ENCODE measurements at places on chromosomes 1 and 21.

DNA sequence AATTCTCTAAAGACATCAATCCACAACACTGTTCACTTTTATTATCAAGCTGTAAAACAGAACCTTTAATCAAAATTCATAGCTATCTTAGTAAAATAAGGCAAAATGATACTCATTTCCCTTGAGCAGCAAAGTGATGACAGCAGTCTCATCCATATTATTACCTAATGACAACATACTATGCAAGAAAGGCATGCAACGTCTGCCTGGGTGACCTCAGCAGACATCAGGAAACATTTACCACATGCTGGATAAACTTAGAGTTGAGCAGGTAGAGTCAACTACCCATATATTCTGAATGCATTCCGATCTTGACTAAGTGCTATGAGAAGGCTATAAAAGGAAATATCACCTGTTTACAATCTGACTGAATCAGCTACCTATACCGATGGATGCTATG, 145.1 kb downstream of the SIPA1L2 start:
- no peak for DNase-seq

DNA sequence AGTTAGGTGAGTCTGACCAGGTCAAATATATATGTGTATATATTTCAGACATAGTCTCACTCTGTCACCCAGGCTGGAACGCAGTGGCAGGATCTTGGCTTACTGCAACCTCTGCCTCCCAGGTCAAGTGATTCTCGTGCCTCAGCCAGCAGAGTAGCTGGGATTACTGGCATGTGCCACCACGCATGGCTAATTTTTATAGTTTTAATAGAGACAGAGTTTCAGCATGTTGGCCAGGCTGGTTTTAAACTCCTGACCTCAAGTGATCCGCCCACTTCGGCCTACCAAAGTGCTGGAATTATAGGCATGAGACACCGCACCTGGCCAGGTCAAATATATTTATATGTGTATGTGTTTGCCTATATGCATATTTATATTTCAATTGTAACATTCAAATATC, 581.5 kb upstream of the B3GALT2 start:
- DNase-seq: no peak

DNA sequence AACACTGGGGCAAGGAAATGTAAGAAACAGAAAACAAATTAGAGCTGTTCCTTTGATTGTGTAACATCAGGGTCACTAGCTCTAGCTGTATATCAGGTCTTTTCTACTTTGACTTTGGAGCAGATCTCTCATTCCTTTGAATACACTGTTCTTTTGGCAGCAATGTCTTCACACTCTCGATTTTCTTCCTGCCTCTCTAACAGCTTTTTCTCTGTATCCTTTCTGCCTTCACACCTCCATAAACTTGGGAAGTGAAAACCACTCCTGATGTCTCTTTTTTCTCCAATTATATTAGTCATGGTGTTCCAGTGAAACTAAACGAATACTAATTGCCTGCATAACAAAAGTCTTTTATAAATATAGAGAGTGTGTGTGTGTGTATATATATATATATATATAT, 1458.0 kb downstream of the NCAM2 start:
- no peak for DNase-seq

DNA sequence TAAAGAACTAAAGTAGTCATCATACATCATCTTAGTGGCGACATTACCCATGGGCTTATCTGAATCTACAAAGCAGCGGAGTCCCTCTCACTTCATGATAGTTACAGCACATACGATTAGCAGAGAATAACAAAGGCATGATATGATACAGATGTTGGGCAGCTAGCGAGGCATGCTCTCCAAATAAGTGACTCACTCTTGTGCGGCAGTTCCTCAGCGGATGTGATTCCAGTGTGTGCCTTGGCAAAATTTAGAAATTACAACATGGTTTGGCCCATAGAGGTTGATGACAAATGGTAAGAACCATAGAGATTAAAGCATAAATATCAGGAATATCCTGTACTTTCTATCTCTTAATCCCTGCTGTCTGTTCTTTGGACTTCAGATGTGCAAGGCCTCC, 48.1 kb upstream of the PAXBP1 start:
- no peak for DNase-seq

GRCh38 chr1:210707300-210708240, 378.9 kb downstream of the HHAT start:
- no peak for DNase-seq

DNA sequence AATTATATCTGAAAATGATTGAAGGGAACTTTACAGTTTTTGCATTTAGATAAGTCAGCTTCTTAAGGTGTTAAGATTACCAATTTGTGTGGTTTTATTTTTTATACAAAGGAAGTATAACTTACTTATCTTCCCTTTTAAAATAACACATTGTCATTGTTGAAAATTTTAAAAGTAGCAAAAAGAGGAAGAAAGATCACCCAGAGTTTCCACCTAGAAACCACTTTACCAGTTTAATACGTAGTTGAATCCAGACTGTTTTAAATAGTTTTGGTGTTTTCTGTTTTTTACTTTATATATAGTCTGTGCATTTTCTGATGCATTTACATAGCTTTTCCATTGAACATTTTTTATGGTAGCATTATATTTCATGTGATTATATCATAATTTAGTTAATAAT, 6.1 kb downstream of the CCDC18 start:
- DNase-seq: no peak

DNA sequence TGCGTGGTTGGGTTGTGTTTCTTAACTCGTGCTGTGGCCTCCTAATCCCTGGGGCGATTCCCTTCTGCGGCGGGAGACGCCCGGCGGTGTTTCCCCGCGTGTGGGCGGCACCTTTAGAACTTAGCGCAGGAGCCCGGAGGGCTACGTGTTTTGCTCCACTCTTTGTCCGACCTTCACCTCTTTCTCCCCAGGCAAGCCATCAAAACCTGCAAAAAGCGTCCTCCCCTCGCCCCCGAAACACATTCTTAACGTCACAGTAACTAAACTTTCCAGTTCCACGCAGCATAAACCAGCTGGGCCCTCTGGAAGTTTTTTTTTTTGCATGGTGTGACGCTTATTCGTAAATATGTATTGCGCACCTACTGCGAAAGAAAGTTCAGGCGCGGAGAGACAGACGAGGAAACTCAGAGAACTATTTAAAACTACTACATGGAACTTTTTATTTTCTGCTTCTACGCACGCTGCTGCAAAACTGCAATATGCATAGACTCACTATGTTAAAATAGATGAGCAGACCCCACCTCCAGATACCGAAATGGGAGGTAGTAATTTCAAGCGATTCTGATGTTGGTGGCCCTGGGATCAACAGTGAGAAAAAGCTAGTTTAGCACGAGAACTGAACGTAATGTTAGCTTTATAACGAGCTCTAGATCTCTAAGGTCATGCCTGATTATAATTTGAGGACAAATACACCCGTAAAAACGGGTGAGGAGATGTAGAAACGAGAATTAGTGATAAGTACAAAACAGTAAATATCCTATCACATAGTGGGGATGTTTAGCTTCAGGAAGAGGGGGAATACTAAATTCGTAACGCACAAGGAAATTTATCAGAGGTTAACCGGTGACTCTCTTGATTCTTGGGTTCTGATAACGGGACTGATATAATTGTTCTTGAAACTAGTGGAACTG, 920 bp downstream of the MTR start:
- peak; percentile 83 for DNase-seq

GRCh38 chr1:231959225-231959884, 332.8 kb downstream of the DISC1 start:
- DNase-seq: no peak

GRCh38 chr1:211579440-211580302, 710 bp upstream of the SLC30A1 start:
- DNase-seq: peak; percentile 92

- no peak for DNase-seq
Measured at GRCh38 chr1:68485431-68486022, 11.4 kb downstream of the DEPDC1 start.

GRCh38 chr1:227958617-227959324, 11.0 kb upstream of the WNT9A start:
- DNase-seq: no peak

DNA sequence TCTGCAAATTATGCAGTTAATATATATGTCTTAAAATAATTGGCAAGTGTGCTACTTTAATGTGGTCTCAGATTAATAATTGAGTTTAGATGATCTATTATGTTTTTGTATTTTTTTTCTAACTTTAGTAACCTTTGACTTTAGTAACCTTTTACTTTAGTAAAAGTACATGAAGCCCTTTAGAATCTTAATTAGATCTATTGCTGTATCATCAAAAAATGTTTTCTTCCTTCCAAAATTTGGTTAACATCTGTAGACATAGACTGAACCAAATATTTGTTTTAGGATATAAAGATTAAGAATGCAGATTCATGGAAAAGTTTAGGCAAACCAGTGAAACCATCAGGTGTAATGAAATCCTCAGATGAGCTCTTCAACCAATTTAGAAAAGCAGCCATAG, 25.7 kb upstream of the EPHX4 start:
- DNase-seq: no peak

GRCh38 chr1:167538657-167539056, 14.9 kb downstream of the CREG1 start:
- DNase-seq: no peak

- no peak for DNase-seq
Measured at GRCh38 chr1:30166174-30166573, 557.2 kb downstream of the MATN1 start.

DNA sequence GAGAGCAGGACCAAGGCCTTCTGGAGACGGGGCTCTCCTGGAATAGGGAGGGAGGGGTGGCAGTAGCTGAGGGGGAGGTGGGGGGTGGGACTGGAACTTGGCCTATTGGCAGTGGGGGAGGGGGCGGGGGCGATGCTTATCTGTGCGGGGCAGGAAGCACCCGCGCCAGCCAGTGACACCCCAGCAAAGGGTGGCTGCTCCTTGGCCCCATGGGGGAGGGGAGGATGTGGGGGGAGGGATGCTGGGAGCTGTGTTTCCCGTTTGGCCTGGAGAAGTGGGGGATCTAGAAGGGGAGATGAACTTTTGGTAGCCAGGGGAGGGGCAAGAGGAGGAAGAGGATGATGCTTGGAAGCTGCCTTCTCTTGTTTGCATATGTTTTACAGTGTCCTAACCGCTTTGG, 11.0 kb downstream of the ZBTB7B start:
- DNase-seq: peak; percentile 64

DNA sequence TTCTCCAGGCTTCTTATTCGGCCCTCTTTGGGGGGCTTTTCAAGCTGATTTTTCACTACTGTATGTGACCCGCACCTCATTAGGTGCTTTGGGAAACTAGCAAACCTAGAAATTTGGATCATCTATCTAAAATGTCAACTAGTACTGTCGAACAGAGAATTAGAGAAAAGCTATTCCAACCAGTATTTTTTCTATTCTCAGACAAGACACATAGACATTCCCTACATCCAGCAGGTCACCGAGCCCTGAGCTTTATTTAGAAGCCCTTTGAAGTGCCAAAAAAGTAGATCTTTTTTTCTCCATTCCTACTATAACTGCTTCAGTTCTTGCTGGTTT, 310 bp upstream of the SSR2 start:
- no peak for DNase-seq

DNA sequence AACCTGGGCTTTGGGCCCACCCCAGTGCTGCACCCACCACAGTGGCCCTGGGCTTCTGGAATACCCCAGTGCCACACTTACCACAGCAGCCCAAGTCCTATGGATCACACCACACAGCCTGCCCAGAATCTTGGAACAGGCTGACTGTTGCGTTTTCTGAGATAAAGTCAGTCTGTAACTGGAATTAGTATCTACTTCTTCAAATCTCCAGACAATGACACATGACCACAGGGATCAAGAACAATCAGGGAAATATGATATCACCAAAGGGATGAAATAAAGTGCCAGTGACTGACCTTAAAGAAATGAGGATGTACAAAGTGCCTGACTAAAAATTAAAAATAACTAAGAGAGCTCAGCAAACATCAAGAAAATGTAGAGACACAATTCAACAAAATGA, 239.7 kb upstream of the PLD5 start:
- no peak for DNase-seq

DNA sequence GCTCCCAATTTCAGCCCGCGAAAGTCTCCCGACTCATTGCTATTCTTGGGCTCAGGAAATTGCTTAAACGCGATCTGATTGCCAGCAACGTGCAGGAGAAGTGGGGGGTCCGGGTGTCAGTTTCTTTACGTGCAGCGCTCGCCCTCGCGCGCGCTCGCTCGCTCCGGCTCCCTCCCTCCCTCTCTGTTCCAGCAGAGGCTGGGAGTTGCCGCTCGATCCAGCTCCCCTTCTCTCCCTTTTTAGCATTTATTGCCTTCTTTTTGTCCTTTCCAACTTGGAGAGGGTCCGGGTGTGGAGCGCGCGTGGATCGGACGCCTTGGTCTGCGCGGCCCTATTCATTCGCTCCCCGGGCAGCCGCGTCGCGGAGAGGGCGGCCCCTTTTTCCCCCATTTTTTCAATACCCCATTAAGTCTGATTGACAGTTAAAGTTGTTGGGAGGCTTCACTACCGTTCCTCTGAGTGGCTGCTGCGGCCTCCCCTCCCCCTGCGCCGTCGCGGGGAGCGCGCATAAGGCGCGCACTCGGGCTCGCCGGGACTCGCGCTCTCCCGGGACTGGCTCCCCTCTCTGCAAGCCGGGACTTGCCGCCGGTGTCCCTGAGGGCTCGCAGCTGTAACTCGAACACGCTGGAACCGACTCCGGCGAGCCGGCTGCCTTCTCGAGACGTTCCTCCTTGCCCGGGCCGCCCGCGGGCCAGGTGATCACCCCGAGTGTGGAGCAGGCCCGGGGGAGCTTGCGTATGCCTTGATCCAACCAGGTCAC, at the start of gene DHRS3:
Gene DHRS3 (minus strand): TSS at position 310 of the 760 bp plus-strand sequence. CDS start 862 bp downstream, outside the sequence.
- peak; percentile 86 for DNase-seq

DNA sequence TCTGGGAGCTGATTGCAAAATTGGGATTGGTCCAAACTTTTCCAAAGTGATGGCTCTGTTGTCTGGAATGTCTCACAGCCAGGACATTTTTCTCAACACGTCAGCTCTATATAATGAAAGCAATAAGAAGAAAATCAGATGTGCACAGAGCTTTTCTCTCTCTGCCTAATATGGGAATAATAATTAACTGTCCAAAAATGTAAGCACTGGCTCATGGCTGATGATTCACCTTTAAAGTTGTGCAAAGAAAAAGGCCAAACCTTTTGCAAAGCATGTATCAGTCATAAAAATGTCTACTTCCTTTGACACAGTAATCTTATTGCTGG, 30.4 kb downstream of the ZNF281 start:
- DNase-seq: no peak

DNA sequence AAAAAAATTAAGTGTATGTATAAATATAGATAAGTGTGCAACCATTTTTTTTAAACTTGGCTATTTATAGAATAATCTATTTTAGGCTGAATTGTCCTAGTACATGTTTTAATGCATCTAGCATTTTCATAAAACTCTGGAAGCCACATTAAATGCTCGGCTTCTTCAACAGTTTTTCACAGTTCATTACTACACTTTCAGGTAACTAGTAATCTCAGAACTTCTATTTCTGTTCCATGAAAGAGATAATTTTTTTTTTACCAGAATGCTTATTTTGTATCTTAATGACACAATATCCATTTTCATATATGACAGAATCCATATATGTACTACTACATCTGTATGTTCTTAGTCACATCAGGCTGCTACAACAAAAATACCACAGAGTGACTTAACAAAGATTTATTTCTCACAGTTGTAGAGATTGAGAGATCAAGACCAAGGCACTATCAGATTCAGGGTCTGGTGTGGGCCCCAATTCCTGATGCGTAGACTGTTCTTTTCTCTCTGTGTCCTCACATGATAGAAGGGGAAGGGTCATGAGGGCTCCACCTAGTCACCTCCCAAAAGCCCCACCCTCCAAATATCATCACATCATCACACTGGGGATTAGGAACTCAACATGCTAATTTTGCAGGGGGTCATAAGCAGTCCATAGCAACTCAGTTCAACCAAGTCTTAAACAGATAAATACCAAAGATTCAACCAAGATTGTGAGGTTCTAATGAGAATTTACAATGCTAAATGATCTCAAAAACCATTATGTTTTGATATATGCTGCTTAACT, 43.1 kb downstream of the ARHGAP29 start:
- no peak for DNase-seq

- peak; percentile 50 for DNase-seq
Measured at GRCh38 chr1:44801491-44802305, 1.5 kb downstream of the PLK3 start.

Measured in erythroblast (primary cell).